ENCODE measurements at places on chromosomes 7 and 10. TPM values are rescaled to one million over a fixed set of nuclear protein-coding genes. Genes with fewer than 3 reads are reported as not detected.

The EEPD1 gene
- total RNA-seq: 27.0 TPM

The DGKI gene
- total RNA-seq: 1.3 TPM

The PDLIM1 gene
- 40.7 TPM for total RNA-seq

The BCAP29 gene
- total RNA-seq: 116 TPM

DNA sequence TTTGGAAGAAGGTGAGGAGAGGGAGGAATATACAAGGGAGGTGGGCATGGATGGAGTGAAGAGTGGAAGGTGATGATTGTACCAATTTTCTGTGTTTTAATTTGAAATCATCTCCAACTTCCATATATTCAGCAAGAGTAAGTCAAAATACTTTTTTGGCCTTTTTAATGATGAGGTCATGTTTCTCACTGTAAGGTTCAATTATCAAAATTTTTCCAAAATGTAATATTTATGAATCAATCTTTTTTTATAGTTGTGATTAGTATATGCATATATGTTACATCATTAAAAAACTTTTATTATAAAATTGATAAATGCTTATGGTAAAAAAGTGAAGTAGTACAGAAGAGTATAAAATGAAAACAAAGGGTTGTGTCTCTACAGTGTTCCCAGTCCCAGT lies 40.7 kb downstream of the PRKAR2B start:
- no peak overlapping the region for H3K27ac ChIP-seq
- H3K36me3 ChIP-seq: no peaks in the 10 kb centered on the region
- no peak for DNase-seq
- H3K4me1 ChIP-seq: peaks cover 21% of the 10 kb centered on the region

- DNase-seq: no peak
- H3K36me3 ChIP-seq: no peaks in the 10 kb centered on the region
- no peaks in the 10 kb centered on the region for H3K27me3 ChIP-seq
- H3K27ac ChIP-seq: no peak overlapping the region
- H3K4me3 ChIP-seq: no peak overlapping the region
These were observed 280.0 kb upstream of the NRG3 start for GRCh38 chr10:81594991-81595390.

- no peak overlapping the region for H3K4me3 ChIP-seq
- no peaks in the 10 kb centered on the region for H3K27me3 ChIP-seq
- H3K27ac ChIP-seq: no peak overlapping the region
- DNase-seq: no peak
- no peaks in the 10 kb centered on the region for H3K4me1 ChIP-seq
These were observed 491.0 kb upstream of the FOXK1 start for GRCh38 chr7:4191046-4191445.

GRCh38 chr10:125084191-125084613 lies 76.2 kb downstream of the CTBP2 start:
- H3K4me1 ChIP-seq: peaks cover 73% of the 10 kb centered on the region
- peaks cover 18% of the 10 kb centered on the region for H3K36me3 ChIP-seq
- no peak for DNase-seq
- H3K27me3 ChIP-seq: no peaks in the 10 kb centered on the region

- no peaks in the 10 kb centered on the region for H3K4me1 ChIP-seq
- no peak overlapping the region for H3K27ac ChIP-seq
- H3K27me3 ChIP-seq: no peaks in the 10 kb centered on the region
- no peaks in the 10 kb centered on the region for H3K36me3 ChIP-seq
These were observed 146.9 kb upstream of the ANK3 start for GRCh38 chr10:60536529-60537114.

DNA sequence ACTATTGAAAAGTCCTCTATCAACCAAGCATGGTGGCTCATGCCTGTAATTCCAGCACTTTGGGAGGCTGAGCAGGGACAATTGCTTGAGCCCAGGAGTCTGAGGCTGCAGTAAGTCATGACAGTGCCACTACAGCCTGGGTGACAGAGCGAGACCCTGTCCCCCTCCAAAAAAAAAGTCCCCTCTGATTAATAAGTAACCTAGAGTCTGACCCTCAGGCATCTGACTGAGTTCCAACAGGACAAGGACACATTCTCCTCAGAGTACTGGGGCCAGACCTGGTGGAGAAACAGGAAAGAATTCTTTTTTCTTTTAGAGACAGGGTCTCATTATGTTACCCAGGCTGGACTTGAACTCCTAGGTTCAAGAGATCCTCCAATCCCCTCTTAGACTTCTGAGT lies 10.0 kb downstream of the MORN4 start:
- H3K27ac ChIP-seq: no peak overlapping the region
- H3K4me3 ChIP-seq: no peak overlapping the region
- H3K36me3 ChIP-seq: no peaks in the 10 kb centered on the region
- DNase-seq: no peak

DNA sequence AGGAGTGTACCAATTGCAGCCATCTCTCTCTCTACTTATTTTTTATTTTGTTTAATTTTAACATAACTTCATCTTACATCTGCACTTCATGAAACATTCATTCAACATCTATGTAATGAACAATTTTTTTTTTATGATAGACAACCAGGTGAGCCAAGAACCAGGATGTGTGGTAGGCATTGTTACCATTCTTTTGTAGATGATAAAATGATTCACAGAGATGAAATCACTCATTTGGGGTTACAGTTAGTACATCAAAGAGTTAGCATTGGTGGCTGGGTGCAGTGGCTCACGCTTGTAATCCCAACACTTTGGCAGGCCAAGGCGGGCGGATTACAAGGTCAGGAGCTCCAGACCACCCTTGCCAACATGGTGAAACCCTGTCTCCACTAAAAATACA lies 127.8 kb downstream of the HDAC9 start:
- H3K4me1 ChIP-seq: no peaks in the 10 kb centered on the region
- DNase-seq: no peak
- H3K4me3 ChIP-seq: no peak overlapping the region
- no peaks in the 10 kb centered on the region for H3K27me3 ChIP-seq

DNA sequence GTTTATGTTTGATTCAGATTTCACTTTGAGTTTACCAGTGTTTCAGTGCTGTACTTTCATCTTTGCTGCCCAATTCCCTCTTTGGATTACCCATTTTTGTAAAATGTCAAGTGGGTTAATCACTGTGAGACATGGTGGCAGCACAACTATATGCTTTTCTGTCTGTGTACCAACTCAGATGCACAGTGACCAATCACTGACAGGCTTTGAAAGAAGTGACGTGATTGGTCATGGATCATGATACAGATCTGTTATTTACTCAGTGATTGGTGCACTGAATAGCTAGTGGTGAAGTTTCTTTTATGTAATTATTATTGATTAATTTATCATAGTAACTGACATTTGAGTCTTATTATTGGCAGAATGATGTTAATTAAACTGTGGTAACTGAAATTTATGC lies 126.9 kb downstream of the SDK1 start:
- H3K4me3 ChIP-seq: no peak overlapping the region
- no peaks in the 10 kb centered on the region for H3K27me3 ChIP-seq
- H3K36me3 ChIP-seq: no peaks in the 10 kb centered on the region
- H3K27ac ChIP-seq: no peak overlapping the region
- no peak for DNase-seq

Data from esophagus muscularis mucosa (tissue), 4 donors.